H4 (cell line): ENCODE measurements at places on chromosomes 3 and 15. TPM values are rescaled to one million over a fixed set of nuclear protein-coding genes. Genes with fewer than 3 reads are reported as not detected.

Gene MESP2
- total RNA-seq, result not detected in 2 replicates

Gene INSYN1
- total RNA-seq, result 0.35 and 0.72 TPM in 2 replicates

GRCh38 chr3:125152951-125153350, 59.6 kb downstream of the SLC12A8 start:
- DNase-seq, result no peak

GRCh38 chr3:99586701-99587100, 51.7 kb upstream of the COL8A1 start:
- DNase-seq, result no peak

DNA sequence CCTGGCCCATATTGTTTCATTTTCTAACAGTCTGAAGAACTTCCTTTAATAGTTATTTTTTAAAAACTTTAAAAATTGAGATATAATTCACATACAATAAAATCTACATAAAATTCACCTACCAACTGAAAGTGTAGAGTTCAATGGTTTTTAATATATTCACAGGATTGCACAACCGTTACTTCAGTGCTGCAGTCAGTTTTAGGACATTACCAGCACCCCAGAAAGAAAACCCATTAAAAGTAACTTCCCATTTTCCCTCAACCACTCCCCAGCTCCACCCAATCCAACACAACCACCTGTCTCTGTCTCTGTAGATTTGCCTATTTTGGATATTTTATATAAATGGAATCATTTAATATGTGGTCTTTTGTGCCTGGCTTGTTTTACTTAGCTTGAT, 29.6 kb downstream of the MGA start:
- DNase-seq, result no peak

DNA sequence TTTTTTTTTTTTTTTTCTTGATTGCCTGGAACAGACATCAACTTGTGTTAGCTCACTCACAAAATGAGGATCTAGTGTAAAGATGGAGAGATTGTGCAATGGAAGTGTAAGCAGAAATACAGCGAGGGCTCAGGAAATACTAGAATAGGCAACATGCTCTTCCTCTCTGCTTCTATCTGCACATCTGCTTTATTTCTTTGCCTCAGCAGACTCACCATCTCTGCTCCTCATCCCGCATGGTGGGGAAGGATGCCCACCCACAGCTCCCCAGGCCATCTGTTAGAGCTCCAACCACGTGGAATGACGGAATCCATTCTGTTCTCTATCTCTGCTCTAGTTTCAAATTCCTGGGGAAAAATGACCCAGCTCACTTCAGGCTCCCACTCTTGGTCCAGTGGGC, 128.0 kb upstream of the ADAMTS9 start:
- DNase-seq, result no peak

- DNase-seq, result no peak
These were observed 1237.9 kb downstream of the ROBO2 start for GRCh38 chr3:78277801-78278200.

DNA sequence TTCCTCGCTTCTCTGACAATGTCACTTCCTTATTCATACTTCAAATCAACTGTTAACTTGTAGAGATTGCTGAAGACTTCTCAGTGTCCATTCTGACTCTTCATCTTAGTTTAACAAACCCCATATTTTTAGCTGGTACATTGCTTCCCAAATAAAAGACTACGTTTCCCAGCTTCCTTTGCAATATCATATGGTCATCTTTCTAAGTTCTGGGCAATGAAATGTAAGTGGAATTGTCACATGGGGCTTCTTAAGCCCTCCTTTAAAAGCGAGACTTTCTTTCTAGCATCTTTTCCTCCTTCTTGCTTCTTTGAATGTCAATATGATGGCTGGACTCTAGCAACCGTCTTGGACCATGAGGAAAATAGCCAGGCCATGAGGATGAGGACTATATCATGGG, 239.0 kb downstream of the ZNF621 start:
- DNase-seq, result no peak

- DNase-seq, result peak; percentile 25
These were observed 13.2 kb upstream of the RGMA start for GRCh38 chr15:93102211-93102610.

DNA sequence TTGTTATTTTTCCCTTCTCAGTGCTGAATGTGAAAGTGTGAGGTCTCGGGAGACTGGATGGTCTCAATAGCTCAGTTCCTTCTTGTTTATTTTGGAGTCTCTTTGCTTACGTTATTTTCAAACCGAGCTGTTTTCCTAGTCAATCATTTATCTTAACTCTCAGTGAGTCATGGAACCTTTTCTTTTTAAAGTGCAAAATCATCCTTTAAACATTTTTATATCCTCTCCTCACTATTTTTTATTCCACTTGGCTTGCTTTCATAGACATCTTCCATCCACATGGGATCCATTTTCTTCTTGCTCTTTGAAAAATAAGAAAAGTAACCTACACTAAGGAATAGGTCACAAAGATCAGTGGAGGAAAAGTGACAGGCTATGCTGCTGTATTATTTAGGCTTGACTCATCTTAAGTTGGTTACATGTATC, 497.8 kb downstream of the NAALADL2 start:
- DNase-seq, result peak; percentile 15
